ENCODE measurements at places on chromosomes 7 and 10.

DNA sequence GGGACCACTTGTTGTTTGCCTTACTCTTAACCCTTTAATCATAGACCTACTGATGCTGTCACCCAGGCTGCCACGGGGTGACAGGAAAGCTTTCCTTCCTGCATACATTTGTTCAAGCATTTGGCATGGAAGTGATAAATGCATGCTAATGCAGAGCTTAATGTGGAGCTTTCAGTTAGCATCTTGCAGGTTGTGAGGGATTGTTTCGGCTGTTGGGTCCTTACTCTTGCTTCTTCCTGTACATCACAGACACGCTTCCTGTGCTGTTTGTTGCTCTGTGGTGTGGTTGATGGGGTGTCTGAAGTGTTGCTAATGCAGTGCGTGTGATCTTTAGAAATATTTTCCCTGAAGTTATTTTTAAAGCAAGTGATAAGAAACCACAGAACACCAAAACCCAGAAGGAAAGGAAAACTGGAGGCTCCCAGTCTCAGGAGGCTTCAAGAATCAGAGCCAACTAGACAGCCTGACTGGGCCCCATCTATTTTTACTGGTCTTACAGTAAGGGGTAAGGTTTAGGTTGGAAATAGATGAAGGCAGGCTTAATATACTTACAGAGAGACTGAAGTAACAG lies 143.1 kb downstream of the CHN2 start:
- no peak for DNase-seq
- no peak overlapping the region for H3K27ac ChIP-seq
- H3K4me1 ChIP-seq = peaks cover 4% of the 10 kb centered on the region

DNA sequence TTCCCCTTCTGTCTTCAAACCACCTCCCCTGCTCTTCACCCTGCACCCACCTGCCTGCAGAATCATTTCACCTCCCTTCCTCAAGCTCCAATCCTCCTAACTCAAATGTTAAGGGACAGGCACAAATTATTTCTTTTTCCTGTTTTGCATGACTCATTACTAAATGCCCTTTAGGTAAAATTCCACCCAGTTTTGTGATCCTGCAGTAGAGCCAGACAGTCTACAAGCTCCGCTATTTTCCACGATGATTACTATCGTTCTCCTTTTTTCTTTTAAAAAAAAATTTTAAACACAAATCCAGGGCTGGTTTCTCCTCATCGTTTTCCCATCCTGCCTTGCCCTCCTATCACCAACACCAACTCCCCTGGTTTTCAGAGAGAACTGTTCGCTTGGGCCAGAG lies 186.8 kb upstream of the YAE1 start:
- no peak overlapping the region for H3K27ac ChIP-seq
- no peaks in the 10 kb centered on the region for H3K36me3 ChIP-seq
- no peak for DNase-seq
- H3K4me3 ChIP-seq = no peak overlapping the region

DNA sequence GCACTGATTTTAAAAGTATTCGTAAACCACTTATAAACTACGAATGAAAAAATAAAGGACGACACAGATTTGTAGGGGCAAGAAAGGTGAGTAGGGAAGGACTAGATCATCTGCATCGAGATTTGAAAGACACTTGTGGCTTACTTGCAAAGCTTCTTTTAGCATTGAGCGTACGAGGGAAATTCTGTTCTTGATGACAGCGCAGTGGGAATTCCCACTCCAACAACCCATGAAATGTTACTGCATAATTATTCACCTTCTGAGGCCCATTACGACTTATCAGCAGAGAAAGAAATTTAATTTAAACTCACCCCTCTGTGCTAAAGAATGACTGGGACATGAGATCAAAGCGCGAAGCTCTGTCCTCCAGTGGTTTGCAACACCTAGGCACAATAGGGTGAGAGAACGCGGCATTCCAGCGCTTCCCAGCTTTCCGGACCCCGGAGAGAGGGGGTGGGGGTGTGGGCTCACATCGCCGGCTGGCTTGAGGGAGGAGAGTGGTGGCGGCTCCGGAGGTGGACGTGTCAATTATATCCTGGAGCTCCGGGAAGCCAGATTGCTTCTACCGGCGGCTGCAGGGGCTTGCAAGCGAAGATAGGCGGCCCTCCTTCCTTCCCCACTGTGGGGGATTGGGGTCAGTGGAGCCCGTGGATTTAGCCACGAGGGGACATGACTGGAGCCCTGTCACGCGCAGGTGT lies 10.3 kb downstream of the SP8 start:
- H3K4me3 ChIP-seq = no peak overlapping the region
- H3K4me1 ChIP-seq = peaks cover 11% of the 10 kb centered on the region
- peaks cover 91% of the 10 kb centered on the region for H3K27me3 ChIP-seq
- H3K36me3 ChIP-seq = no peaks in the 10 kb centered on the region
- H3K27ac ChIP-seq = no peak overlapping the region

- no peaks in the 10 kb centered on the region for H3K27me3 ChIP-seq
- no peaks in the 10 kb centered on the region for H3K4me1 ChIP-seq
- DNase-seq = no peak
- no peaks in the 10 kb centered on the region for H3K36me3 ChIP-seq
Observed at GRCh38 chr10:824946-825345, 106.6 kb downstream of the LARP4B start.

GRCh38 chr7:131124001-131124629 lies 203.6 kb upstream of the MKLN1 start:
- no peaks in the 10 kb centered on the region for H3K27me3 ChIP-seq
- no peaks in the 10 kb centered on the region for H3K36me3 ChIP-seq

GRCh38 chr7:71911051-71911450 lies 501.1 kb downstream of the CALN1 start:
- H3K27ac ChIP-seq = no peak overlapping the region
- no peaks in the 10 kb centered on the region for H3K27me3 ChIP-seq
- no peaks in the 10 kb centered on the region for H3K36me3 ChIP-seq
- DNase-seq = no peak

DNA sequence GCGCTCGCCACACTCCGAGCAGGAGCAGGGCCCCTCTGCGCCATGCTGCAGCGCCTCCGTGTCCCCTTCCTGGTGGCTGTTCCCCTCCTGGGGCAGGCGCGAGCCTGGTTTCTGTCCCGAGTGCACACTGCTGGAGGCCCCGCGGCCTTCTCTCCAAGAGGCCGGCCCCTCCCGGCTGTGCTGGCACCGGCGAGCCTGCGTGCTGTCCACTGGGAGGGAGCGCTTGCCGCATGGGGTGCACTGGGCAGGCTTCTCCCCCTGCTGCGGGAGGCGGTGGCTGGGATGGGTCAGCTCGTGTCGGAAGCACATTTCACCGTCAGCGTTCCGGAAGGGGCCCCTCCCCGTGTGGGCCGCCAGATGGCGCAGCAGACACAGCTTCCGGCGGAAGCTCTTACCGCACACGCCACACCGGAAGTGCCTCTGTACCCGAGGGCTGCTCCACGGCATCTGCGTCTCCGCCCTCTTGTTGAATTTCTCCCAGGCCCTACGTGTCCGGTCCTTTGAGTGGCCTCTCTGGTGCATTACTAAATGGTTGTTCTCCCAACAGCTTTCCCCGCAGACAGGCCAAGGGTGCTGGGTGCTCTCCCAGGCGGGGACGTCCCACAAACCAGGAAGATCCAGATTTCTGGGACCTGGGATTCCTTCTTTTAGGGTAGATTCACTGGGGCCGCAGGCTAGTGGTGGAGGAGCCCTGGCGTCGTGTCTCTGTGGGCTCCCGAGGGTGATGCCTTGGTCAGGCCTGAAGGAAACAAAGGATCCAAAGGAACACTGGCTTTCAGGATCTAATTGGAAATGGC lies 18.7 kb downstream of the ZNF786 start:
- peaks cover 32% of the 10 kb centered on the region for H3K36me3 ChIP-seq
- H3K4me1 ChIP-seq = no peaks in the 10 kb centered on the region
- no peak overlapping the region for H3K27ac ChIP-seq
- no peak overlapping the region for H3K4me3 ChIP-seq

GRCh38 chr7:4513450-4513849 lies 168.6 kb upstream of the FOXK1 start:
- H3K4me3 ChIP-seq = no peak overlapping the region
- no peaks in the 10 kb centered on the region for H3K27me3 ChIP-seq
- no peak for DNase-seq
- H3K4me1 ChIP-seq = no peaks in the 10 kb centered on the region
- H3K36me3 ChIP-seq = no peaks in the 10 kb centered on the region
